Left renal cortex interstitium (tissue), 4 donors: ENCODE measurements at places on chromosomes 4 and X. TPM values are rescaled to one million over a fixed set of nuclear protein-coding genes. Genes with fewer than 3 reads are reported as not detected.

SLC2A9 gene
- polyA plus RNA-seq, result 10.6 TPM

GRCh38 chr4:42642101-42642797 is 14.7 kb downstream of the ATP8A1 start:
- no peak for DNase-seq

GRCh38 chr4:7399440-7400234 is 35.1 kb downstream of the PSAPL1 start:
- DNase-seq, result no peak

CDK16 gene
- polyA plus RNA-seq, result 144 TPM

DNA sequence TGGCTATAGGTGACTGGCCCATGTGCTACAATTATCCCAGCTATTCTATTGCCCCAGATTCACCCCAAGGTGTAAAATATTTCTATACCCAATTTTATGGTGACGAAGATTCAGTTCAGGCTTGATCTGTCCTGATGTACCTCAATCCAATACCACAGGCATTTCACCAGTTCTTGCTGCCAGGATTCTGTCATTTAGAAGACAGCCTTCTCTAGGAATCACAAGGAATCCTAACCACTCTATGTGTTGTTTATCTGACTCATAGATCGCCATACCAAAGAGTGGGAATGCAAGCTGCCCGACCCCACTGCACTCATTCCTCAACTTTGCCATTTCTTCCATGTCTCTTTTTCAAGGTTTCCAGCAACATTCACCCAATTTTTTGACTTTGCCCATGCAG is 355.0 kb upstream of the EMCN start:
- no peak for DNase-seq

- DNase-seq, result no peak
Observed at GRCh38 chr4:151418385-151418784, 9.4 kb downstream of the FHIP1A start.

DNA sequence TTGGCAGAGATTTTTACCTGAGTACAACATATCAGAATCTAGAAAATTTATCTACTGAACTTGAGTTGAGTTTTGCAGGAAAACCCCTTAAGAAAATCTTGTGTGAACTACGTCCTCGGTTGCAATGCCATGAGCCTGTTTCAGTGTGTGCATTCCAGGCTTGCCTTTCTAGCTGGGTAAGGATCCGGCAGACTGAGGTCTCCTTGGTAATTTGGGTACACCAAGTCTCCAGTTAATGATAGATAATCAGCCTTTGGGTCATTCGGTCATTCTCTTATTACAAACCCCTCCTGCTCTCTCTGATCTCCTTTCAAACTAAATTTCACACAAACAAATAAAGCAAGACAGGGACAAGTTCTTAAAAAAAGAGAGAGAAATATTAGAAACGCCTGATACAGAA is 5.9 kb upstream of the HAND2 start:
- no peak for DNase-seq

MYOZ2 gene
- polyA plus RNA-seq, result 0.29 TPM

DNA sequence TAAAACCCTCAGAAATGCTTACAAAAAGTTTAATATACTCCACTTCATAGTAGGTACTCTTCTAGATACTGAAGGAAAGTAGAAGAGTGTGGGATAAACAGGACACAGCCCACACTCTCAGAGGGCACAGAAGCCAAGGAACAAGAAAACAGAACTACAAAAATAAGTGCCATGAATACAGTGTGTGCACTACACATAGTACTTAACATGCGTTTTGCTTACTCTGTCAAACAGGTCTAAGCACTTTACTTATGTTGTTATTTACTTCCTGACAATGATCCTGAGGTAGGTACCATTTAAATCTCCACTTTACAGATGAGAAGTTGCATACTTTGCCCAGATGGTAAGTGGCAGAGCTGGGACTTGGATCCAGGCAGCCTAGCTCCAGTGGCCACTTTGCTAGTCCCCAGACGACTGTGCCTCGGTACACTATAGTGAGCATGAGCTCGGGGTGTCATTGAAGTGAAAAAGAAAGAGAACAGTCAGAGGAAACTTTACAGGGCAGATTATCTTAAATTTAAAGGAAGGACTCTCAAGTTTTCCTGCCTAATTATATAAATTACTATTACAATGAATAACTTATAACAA is 120.3 kb downstream of the BANK1 start:
- DNase-seq, result no peak

GRCh38 chr4:115128037-115128436 is 14.6 kb upstream of the NDST4 start:
- DNase-seq, result no peak

GPR34 gene
- 1.5 TPM for polyA plus RNA-seq

CT45A5 gene
- polyA plus RNA-seq, result not detected

- DNase-seq, result no peak
Observed at GRCh38 chr4:136395212-136395722, 1137.0 kb downstream of the PCDH18 start.

GRCh38 chr4:151583157-151583914 is 174.4 kb downstream of the FHIP1A start:
- DNase-seq, result no peak

GRCh38 chr4:22500128-22500611 is 15.7 kb downstream of the ADGRA3 start:
- no peak for DNase-seq

GPR143 gene
- 14.1 TPM for polyA plus RNA-seq

DNA sequence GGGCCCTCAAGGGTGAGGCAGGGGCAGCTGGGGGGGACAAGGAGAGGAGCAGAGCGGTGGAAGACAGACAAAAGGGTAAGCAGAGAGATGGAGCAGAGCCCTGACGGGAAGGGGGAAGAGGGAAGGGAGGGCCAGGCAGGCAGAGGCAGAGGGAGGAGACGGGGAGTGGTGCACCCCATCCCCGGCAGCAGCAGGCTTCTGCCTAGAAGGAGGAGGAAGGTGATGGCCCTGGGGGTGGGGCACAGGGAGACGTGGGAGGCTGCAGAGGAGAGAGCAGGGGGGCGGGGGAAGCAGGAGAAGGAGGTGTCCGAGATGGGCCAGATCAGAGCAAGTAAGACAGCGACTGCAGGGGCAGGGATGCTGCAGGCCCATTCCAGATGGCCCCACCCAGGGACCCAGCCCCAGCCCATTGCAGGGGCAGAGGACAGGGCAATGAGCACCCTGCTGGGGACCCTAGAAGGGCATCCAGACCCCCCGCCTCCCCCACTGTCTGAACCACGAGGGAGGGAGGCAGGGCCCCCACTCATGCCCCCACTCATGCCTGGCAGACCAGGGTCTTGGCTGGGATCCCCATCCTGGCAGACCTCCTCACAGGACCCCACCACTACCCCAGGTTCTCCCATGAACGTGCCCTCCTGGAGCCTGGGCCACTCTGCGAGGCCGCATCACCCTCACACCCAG is 2.7 kb downstream of the L1CAM start:
- DNase-seq, result no peak

DNA sequence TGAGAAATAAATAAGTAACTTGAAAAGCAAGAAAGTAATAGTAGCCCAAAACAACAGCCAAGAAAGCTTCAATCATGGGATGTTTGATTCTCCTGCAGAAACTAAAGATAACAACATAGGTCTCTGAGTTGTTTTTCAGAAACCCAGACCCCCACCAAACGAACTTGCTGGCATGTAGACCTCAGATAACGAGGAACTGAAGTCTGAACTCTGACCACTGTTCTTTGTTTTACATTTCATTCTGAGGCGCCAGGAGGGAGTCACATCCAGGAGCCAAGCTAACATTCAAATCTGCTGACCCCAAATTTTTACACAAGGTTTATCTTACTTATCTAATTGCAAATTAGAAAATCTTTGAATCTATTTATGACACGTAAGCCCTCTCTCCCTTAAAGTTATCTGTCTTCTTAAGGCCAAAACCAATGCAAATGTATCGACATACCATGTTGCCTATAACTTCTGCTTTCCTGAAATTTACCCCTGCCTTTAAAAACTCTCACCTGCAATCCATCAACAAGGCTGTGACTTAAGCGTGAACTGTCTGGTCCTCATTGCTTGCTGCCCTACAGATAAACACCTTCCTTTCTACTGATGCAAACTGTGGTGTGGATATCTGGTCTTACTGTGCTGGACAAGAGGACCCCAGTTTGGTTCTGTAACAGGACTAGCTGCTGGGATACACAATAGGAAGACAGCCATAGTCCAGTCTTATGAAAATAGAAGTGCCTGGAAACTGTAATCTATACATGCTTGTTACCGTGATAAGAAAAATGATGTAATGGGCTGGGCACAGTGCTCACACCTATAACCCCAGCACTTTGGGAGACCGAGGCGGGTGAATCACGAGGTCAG is 37.5 kb upstream of the NEIL3 start:
- DNase-seq, result no peak

USP26 gene
- not detected for polyA plus RNA-seq

SLC38A5 gene
- polyA plus RNA-seq, result 3.4 TPM

ASB11 gene
- polyA plus RNA-seq, result not detected

- DNase-seq, result no peak
Observed at GRCh38 chr4:184536881-184537248, 62.5 kb upstream of the IRF2 start.

PGRMC2 gene
- 108 TPM for polyA plus RNA-seq

DNA sequence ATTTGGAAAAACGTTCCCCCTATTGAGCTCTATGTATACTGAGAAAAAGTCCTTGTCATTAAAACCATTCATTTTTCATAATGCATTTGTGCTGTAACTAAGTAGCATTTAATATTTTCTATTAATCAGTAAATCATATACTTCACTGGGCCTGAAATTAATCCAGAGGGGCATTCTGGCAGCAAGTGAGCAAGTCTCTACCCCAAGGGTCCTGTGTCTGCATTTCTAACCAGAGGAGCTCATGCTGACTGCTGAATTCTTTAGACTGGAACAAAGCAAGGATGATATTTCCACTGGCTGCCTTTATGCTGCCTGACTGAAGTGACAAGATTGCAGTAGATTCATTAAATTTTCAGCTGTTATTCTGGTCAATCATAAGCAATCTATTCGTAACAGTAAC is 246.5 kb downstream of the SLITRK2 start:
- DNase-seq, result no peak

GRCh38 chr4:182896421-182896820 is 20.8 kb downstream of the DCTD start:
- DNase-seq, result no peak

STATH gene
- polyA plus RNA-seq, result 0.69 TPM

GRCh38 chr4:184384056-184384809 is 90.1 kb downstream of the IRF2 start:
- no peak for DNase-seq

NLRP2B gene
- not detected for polyA plus RNA-seq

GRCh38 chrX:86329174-86329573 is 180.9 kb downstream of the DACH2 start:
- no peak for DNase-seq

SPANXB1 gene
- not detected for polyA plus RNA-seq

GRCh38 chr4:103073792-103074438 is 2.6 kb downstream of the SLC9B2 start:
- no peak for DNase-seq

PPP2R3B gene
- 35.4 TPM for polyA plus RNA-seq

GRCh38 chr4:8911316-8912088 is 39.9 kb upstream of the HMX1 start:
- no peak for DNase-seq

GRCh38 chrX:148588649-148589310 is 88.4 kb downstream of the AFF2 start:
- no peak for DNase-seq

- no peak for DNase-seq
Observed at GRCh38 chr4:25925486-25926201, 11.6 kb downstream of the SMIM20 start.

TBX22 gene
- polyA plus RNA-seq, result 4.1 TPM

DNA sequence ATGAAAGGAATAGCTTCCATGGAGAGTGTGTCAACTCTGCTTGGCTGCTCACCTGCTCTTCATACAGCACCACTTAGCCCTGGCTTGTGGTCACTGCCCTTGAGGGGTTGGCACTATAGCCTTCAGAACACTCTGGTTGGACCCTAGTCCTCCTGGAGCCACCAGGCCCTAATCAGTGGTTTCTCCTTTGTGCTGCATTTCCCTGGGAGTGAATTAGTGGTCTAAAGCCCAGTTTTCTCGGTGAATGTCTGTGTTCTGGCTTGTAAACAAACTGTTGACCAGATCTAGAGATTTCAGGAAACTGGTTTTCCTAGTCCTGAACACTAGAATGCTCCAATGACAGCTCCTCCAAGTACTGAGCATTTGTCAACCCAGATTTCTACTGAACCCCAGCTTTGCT is 28.6 kb upstream of the TMEM154 start:
- no peak for DNase-seq

DNA sequence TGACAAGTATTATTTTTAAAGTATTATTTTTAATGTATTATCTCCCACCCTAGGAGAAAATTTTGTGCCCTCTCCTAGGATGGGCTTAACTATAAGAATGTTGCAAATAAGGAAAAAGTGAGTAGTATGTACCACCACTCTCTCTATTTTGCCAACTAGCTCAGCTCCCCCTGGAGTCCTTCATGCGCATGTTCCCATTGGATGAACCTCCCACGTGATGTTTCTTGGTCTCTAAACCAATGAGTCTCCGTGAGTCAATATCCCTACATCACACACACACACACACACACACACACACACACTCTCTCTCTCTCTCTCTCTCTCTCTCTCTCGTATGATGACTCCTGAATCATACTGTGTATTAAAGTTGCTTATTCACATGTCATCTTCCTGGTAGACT is 129.7 kb upstream of the ZFP42 start:
- no peak for DNase-seq

DNA sequence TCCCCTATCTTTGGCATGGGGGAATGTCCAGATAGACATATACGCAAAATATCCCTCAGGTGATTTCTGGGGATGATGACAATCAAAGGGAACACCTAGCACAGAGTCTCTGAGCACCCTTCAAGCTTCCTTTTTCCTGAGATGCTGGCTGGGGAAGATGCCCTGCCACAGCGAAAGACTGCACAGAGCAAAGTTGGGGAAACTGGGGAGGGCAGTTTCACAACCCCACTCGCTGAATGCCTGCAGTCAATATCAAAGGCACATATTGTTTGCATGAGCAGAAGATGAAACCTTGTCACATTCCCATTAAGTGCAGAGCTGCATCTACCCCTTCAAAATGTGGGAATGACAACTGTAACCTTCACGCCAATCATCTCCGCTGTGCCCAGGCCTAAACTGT is 2.6 kb downstream of the GPC4 start:
- no peak for DNase-seq

GRCh38 chr4:76654791-76655190 is 219.8 kb downstream of the SHROOM3 start:
- DNase-seq, result no peak

FBXO8 gene
- 37.4 TPM for polyA plus RNA-seq

GRCh38 chr4:139301821-139302611 is at the start of gene NDUFC1:
Gene NDUFC1, minus strand, starts transcription at chr4:139302477. Its CDS starts 6,679 bp downstream, at chr4:139295798.
- DNase-seq, result peak; percentile 22
